ENCODE measurements at places on chromosomes 4 and X. TPM values are rescaled to one million over a fixed set of nuclear protein-coding genes. Genes with fewer than 3 reads are reported as not detected.

GRCh38 chr4:147942729-147943128, 210.8 kb downstream of the ARHGAP10 start:
- DNase-seq: no peak

DNA sequence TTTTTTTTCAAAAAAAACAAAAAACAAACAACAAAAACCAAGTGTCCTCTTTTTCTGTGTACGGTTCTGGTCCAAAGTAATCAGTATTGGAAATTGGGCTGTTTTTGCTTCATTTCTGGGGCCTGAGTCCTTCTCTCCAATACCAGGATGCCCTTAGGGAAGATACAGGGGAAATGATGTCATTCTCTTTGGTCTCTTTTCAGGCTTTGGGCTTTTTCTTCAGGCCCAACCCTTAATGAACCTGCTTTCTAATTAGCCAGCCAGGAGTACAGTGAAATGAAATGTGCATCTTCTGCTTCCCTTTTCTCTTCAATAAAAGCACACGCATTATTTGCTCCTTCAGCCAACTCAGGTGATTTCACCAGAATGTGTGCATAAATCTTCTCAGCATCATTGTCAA, 52.6 kb upstream of the RBPJ start:
- DNase-seq: no peak

- DNase-seq: no peak
Measured at GRCh38 chrX:84322083-84322827, 134.3 kb upstream of the RPS6KA6 start.

DNA sequence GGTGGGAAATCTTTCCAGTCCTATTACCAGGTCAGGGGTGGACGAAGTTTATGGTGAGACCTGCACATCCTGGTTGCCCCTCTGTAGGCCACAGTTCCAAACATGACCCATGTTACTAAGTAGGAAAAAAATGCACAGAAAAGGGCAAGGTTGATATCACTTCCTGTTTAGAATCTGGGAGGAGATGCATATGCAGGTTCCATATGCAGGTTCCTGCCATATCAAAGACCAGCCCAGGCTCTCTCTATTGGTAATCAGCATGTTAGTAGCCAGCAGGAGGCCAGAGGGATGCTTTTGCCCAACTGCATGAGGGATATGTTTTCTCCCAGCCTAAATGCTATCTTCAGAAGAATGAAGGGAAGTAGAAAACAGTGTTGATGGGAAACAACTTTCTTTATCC, 657.2 kb downstream of the ANKRD50 start:
- DNase-seq: no peak

The GAGE12H gene
- not detected for total RNA-seq

The MAGEA11 gene
- total RNA-seq: not detected

DNA sequence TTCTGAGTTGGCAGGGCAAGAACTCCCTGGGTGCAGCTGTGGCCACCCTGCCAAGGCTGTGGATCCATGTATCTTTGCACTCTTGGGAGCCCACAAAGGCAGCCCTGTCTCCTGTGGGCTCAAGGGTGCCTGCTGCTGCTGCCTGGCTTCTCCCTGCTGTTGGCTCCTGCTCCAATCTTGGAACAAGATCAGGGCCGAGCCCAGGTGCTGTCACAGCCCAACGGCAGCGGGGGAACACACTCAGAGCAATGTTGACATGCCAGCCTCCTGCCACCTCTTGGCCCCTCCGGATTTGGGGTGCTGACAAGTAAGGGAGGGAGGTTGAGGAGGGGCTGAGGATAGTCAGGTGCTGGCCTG, 57.9 kb downstream of the COX18 start:
- no peak for DNase-seq

GRCh38 chrX:586351-586750, 44.2 kb upstream of the SHOX start:
- DNase-seq: no peak

GRCh38 chr4:177737387-177737940, 295.2 kb upstream of the AGA start:
- DNase-seq: no peak

DNA sequence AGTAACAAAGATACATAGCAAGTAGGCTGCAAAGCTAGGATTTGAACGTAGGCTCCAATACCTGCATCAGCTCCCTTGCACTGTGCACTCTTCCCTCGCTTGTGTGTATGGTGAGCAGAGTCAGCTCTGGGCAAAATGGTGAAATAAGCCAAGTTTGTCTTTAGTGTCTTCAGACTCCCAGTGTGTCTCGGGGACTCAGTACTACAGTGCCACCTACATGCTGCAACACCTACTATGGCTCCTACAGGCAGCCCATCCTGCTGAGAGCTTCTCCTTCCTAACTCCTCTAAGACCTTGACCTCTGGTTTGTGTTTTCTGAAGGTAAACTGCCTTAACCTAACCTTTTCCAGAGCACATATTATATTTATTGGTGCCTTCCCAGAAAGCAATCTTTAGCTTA, 42.5 kb downstream of the RTL9 start:
- no peak for DNase-seq

- DNase-seq: no peak
Measured at GRCh38 chr4:15239866-15240265, 188.0 kb upstream of the C1QTNF7 start.

GRCh38 chr4:179128299-179128698, 1686.1 kb upstream of the AGA start:
- DNase-seq: no peak

DNA sequence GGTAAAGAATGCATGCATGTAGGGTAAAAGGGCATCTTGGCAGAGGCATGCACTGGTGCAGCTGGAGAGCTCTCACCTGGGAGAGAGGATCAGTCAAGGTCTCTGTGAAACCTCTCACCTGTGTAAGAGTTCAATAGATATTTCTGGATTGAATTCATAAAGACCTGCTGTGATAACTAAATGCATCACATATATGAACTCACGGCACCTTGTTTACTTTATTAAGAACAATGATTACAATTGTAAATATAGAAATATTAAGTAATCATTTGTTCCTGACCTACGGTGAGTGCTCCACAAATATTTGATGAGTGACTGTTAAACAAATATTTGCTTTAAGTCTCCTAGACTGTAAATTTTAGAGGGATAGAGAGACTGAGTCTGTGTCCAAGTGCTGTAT, 85.9 kb upstream of the PAQR3 start:
- no peak for DNase-seq

DNA sequence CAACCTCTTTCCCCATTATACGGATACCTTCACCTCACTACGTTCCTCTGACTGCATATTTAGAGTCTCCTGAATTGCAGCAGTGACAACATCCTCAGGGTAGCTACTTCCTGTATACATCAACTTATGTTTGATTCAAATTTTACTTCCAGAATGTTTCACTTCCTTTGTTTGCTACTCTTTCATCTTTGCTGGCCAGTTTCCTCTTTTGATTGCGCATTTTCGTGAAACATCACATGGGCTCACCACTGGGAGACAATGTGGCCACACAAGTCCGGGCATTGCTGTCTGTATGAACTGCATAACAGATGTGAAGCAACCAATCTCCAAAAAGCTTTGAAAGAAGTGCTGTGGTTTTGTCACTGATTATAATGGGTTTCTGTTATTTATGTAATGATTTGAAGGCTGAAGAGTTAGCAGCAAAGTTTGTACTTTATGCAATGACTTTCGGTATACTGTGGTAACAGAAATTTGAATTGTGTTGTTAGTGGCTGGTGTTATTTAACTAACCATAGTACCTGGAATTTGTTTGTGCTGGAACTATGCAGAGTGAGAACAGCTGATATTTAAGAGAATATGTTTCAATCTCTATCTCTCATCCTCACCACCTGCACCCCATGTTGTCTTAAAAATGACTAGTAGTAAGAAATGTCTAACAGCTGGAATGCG, 7.4 kb downstream of the SNCA start:
- DNase-seq: no peak

The NALF2 gene
- 0.33 TPM for total RNA-seq

The CCNQ gene
- 8.7 TPM for total RNA-seq

GRCh38 chr4:189185810-189186432, 754.8 kb upstream of the FRG1 start:
- no peak for DNase-seq

- DNase-seq: no peak
Measured at GRCh38 chr4:121198251-121198650, 34.1 kb upstream of the TNIP3 start.

The TMPRSS11F gene
- total RNA-seq: not detected

DNA sequence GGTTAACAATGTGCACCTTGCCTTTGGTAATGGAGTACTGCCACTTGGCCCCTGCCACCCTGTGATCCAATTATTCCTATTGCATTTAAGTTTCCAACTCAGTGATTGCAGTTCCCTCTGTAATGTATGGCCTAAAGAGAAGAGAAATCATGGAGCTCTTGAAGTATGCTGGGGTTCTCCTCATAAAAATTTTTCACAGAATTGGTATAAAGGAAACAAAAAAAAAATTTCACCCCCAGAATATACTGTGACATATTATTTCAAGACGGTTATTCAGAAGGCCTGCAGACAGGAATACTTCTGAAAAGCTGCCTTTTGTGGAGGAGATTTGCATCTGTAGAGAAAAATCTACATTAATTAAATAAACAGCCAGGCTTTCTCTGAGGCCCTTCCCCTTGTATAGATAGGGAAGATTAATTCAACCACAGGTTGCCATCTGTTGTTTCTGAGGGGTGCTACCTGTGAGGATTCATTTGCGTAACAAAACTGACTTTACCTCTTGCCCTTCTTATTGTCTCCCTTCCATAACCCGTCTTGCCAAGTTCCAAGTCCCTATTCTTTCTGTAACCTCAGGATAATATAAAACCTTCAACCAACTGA, 94.8 kb upstream of the LANCL3 start:
- DNase-seq: no peak

DNA sequence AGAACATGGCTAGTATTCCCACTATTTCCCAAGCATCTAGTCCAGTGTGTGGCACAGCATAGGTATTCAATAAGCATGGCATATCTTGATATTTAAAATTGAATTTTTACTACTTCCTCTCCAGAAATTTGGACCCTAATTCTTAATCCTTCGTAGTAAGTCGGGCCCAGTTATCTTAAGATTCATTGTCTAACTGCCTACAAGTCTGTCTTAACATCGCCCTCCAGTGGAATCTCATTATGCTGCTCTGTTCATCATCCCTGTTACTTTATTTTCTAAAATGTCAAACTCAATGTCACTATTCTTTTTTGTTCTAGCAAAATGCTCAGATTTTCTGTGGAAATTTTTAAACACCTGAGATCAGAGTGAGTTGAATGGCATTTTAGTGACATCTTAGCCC, 606.2 kb downstream of the KLHL13 start:
- DNase-seq: no peak

DNA sequence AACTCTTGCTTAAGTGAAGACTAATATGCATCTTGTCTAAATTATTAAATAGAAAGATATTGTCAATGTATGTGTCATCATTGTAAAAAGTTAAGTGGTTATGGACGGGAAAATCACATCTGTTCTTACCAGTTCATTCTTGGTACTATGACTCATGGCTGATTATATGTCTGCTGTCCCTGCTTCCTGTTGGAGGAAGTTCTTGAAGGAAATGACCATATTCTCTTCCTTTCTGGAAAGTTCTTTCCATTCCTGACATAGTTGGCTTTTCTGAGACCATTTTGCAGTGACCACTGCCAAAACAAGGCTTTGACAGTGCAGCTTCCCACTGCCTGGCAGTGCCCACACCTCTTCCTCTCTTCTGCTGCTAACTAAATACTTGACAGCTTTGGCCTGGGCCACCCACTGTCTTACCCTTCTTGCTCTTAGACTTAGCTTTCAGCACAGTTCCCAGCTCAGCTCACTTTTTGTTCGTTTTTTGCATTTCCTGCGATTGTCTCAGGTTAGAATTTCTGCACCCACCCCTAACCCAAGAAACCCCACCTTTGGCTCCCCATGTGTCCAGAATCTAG, 13.2 kb upstream of the CLDN24 start:
- DNase-seq: peak; percentile 11

GRCh38 chrX:12657881-12658280, 133.3 kb upstream of the PRPS2 start:
- no peak for DNase-seq

The ATP6AP2 gene
- 41.0 TPM for total RNA-seq

The UCHL1 gene
- total RNA-seq: 1.0 TPM

The MTTP gene
- 103 TPM for total RNA-seq

GRCh38 chr4:110489901-110490508, 14.1 kb downstream of the ENPEP start:
- DNase-seq: no peak

GRCh38 chr4:140137671-140138070, 16.3 kb downstream of the MAML3 start:
- DNase-seq: no peak

GRCh38 chr4:69830560-69831269, 29.2 kb downstream of the SULT1E1 start:
- DNase-seq: peak; percentile 70

GRCh38 chrX:1452516-1453394, at the start of gene ASMTL:
ASMTL (minus strand) TSS chrX:1452909; CDS start chrX:1452840, 69 bp downstream.
- peak; percentile 100 for DNase-seq

The TEX11 gene
- not detected for total RNA-seq

- peak; percentile 65 for DNase-seq
Measured at GRCh38 chr4:147731580-147732517, at the start of gene ARHGAP10. ARHGAP10 (plus strand) TSS chr4:147732088; CDS start chr4:147732302, 214 bp downstream.

DNA sequence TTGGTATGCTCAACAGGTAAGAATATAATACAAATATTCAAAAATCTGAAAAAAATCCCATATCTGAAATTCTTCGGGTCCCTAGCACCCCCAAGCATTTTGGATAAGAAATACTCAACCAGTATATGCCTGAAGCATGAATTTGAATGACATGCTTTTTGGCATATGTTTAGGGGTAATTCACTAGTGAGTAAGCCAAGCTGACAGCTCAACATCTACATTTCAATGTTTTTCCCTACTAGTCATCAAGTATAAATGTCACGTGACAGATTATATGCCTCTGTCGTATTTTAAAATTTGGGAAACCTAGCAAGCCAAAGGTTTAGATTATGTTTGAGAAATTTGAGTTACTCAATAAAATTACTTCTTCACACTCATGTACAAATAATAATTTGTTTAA, 125.1 kb downstream of the FGF16 start:
- no peak for DNase-seq

- DNase-seq: no peak
Measured at GRCh38 chr4:85175190-85175589, 208.7 kb upstream of the WDFY3 start.

DNA sequence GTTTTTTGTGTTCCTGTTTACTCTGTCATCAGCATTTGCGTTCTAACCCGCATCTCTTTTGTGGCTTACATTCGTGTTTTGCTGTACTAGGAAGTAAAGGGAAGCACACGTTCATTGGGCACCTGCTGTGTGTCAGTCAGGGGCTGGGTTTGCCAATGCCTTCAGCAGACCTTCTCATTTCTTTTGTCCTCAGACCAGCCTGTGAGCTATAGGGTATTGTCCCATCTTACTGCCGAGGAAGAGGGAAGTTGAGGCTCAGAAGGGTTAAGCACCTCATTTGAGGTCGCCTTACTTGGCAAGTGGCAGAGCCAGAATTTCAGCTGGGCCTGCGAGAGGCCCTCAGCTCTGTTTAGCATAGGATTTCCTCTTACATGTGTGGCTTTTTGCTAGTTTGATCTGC, 8.7 kb downstream of the TBC1D14 start:
- DNase-seq: no peak

DNA sequence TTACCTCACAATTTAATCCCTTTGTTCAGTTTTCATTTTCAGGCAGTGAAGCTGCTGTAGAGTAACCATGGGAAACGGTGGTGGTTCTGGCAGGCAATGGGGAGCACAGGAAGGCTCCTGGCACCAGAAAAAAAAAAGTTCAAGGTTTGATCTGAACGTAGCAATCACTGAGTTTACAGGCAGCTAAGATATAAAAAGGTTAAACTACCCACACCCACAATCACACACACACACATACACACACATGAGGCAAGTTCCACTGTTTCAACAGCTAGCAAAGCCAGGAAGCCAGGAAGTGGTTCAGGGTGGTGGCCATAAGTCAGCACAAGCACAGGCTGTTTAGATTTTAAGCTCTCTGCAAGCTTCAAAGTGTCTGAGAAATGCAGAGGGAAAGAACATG, at the start of gene SULT1B1:
TSS of gene SULT1B1 (minus strand) at position 166 of the 400 bp plus-strand sequence. CDS start 5,403 bp downstream, outside the sequence.
- peak; percentile 77 for DNase-seq
